CD4-positive, alpha-beta T cell treated with Interleukin-12 subunit alpha and Interleukin-12 subunit beta, for 1 hour (primary cell): ENCODE measurements at places on chromosomes 7 and 10.

GRCh38 chr7:24665564-24666294 is 91.5 kb downstream of the GSDME start:
- peak; percentile 55 for DNase-seq

- DNase-seq = no peak
Observed at GRCh38 chr7:1917221-1918062, 247.4 kb downstream of the ELFN1 start.

DNA sequence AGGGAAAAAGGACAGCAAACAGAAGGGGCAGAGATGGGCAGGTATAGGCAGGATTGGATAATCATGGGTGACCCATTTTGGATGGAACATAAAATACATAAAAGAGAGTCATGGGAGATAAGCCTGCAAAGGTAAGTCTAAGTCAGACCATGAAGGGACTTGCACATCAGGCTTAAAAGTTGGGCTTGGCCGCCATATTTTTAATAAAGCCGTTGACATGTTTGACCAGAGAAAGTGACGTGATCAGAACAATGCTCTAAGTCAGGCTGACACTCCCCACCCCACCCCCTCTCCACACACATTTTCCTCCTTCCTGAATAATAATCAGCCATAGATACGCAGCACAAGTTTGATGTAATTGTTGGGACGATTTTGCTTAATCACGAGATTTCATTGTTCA is 54.0 kb downstream of the MRPL32 start:
- no peak for DNase-seq

- no peak for DNase-seq
Observed at GRCh38 chr10:22648547-22648961, 65.8 kb downstream of the PIP4K2A start.

DNA sequence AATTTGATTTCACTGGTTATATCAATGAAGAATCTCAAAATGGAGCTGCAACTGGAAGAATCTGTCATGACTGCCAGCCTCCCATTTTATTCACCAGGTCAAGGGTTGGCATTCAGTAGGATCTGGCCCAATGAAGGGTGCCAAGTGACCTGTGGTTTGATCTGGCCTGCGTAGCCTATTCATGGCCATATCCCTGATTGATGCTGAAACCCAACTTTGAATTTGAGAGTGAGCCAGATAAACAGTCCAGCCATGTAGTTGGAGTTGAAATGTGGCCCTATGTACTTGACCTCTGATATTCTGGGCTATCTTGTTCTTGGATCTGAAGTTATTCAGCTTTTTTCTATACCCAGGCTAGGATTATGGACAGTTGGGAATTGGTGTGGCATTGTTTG is 1.5 kb downstream of the MKLN1 start:
- no peak for DNase-seq

DNA sequence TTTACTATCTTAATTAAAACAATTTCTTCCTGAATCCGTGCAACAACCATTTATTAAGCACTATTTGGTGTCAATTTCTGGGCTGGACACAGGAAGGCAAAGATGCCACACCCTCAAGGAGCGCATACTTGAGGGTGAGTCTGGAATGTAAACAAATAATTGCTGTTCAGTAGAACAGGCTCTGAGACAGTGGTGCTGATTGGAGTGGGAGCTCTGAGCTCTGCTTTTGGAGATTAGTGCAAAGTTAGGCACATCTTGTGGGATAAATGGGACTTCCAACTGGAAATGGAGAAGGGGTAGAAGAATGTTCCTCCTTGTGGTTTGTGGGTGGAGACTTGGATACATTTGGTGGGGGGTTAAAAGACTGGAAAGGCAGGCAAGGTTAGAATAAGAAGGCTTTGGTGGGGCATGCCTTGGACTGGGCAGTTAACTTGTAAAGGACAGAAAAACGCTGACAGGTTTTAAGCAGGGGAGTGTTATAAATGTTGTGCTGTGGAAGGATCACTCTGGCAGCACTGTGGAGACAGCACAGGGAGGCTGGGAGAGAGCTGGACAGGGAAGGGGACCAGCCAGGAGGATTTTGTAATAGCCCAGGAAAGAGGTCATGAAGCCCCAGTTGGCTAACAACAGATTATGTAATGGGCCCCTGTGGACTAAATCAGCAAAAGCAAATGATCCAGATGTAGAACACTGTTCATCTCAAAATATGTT is 80.7 kb downstream of the ZNF365 start:
- DNase-seq = no peak

- DNase-seq = no peak
Observed at GRCh38 chr7:148623586-148624282, 33.2 kb downstream of the C7orf33 start.

GRCh38 chr7:130560972-130561371 is 69.1 kb downstream of the MEST start:
- DNase-seq = no peak

- peak; percentile 13 for DNase-seq
Observed at GRCh38 chr10:114045136-114046086, 1.7 kb downstream of the ADRB1 start.

- peak; percentile 49 for DNase-seq
Observed at GRCh38 chr7:23696916-23697441, 13.0 kb upstream of the STK31 start.

GRCh38 chr7:11875635-11876034 is 43.6 kb upstream of the THSD7A start:
- DNase-seq = no peak

DNA sequence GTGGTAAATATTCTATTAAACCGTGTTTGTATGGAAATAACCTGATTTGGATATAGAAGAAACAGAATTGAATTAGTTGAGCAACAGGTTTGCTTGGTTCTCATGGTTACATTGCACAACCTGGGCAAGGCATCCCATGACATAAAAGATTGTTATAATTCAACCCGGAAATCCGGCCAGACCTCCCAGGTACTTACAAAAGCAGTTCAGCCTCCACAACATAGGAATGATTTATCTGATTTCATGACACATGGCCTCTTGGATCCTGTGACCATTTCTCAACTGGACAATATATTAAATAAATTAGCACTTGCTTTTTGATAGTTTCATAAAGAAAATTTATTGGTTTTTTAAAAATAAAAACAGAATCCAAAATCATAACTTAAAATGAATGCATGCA is 55.1 kb upstream of the PTPN12 start:
- DNase-seq = peak; percentile 6

GRCh38 chr10:95789902-95790301 is 33.9 kb downstream of the ENTPD1 start:
- DNase-seq = no peak

DNA sequence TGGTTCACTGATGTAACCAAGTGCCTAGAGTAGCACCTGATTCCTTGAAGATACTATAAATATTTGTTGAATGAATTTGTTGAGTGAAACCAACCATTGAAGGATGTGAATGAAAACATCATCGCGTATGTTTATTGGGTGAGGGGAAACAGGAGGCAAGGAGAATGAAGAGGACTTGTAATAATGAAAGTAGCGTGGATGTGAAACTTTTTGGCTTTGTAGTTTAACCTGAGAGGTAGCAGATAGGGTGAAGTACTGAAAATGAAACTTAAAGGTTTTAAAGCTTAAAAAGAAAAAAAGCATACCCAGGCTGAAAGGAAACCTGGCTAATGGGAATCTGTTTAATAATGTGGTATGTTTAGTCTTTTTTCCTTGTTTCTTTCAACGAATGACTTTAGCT is 5.2 kb downstream of the CCNY start:
- DNase-seq = peak; percentile 35

GRCh38 chr10:126384269-126384873 is 3.9 kb downstream of the ADAM12 start:
- no peak for DNase-seq

- no peak for DNase-seq
Observed at GRCh38 chr10:3924344-3924743, 139.3 kb upstream of the KLF6 start.

GRCh38 chr7:14960721-14961120 is 58.2 kb upstream of the DGKB start:
- DNase-seq = no peak

- DNase-seq = no peak
Observed at GRCh38 chr10:33335551-33335800, 1.0 kb upstream of the NRP1 start.

DNA sequence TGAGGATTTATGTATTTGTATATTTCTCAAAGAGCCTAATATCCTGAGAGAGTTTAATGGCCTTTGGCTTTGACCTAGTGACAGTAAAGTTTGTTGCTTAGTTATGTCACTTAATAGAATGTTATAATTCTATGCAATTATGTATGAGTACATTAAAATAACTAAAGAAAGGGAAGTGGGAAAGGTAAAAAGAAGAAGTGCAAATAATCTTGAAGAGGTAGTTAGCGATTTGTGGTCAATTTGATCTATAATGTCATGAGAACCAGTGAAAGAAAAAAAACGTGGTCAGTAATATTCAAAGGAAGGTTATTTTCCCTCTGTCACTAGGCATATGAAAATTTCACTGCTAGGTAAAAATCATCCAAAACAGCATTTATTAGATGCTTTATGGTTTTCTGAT is 143.4 kb upstream of the LSM8 start:
- no peak for DNase-seq

- DNase-seq = peak; percentile 30
Observed at GRCh38 chr7:100629117-100629716, 12.1 kb downstream of the TFR2 start.

GRCh38 chr7:131673576-131673975 is 117.1 kb upstream of the PODXL start:
- no peak for DNase-seq

- DNase-seq = no peak
Observed at GRCh38 chr7:71389976-71390375, 258.0 kb downstream of the GALNT17 start.

- no peak for DNase-seq
Observed at GRCh38 chr7:23335136-23335535, 36.0 kb downstream of the MALSU1 start.

DNA sequence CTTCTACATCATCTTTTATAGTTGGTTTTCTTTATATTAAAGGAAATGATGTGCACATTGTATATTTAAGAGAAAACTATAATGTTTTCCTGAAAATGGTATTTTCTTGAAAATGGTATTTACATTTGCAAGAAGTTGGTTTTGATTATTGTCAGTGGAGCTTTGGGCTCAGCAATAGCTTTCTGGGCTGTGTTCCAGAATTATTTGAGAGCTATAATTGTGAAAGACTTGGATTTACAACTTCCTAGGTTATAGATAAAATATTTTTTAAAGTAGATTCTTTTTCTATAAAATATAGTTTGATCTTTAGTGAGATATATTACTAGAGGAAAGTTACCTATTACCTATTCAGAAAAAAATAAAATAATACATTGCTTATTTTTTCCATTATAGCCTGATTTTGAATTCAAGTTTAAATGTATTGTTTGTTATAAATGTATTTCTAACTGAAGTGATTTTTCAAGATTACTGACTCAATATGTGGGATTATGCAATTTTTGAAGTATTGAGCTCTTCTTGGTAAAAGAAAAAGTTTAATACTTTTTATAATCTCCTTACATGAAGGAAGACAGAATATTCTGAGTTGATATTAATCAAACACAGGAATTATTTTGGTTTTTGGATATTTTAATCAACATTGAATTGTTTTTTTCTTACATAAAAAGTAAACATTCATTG is 20.2 kb downstream of the GNAI1 start:
- DNase-seq = no peak

DNA sequence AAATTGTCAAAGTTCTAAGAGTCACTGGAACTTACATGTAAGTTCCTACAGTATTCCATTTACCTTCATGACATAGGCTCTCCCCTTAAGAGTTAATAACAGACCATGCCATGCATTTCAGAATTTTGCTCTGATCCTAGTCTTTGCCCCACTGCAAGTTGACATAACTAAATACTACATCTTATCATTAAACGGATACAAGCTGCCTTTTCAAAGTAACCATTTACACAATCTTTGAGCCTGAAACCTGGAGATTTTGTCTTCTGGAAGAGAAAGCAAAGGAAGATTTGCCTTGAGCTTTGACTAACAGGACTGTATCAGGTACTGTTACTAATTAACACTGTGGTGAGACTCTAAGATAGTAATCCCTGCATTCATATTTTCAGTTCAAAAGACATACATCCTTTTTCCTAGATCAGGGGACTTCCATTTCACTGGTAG is 9.3 kb upstream of the AKR1D1 start:
- DNase-seq = no peak

DNA sequence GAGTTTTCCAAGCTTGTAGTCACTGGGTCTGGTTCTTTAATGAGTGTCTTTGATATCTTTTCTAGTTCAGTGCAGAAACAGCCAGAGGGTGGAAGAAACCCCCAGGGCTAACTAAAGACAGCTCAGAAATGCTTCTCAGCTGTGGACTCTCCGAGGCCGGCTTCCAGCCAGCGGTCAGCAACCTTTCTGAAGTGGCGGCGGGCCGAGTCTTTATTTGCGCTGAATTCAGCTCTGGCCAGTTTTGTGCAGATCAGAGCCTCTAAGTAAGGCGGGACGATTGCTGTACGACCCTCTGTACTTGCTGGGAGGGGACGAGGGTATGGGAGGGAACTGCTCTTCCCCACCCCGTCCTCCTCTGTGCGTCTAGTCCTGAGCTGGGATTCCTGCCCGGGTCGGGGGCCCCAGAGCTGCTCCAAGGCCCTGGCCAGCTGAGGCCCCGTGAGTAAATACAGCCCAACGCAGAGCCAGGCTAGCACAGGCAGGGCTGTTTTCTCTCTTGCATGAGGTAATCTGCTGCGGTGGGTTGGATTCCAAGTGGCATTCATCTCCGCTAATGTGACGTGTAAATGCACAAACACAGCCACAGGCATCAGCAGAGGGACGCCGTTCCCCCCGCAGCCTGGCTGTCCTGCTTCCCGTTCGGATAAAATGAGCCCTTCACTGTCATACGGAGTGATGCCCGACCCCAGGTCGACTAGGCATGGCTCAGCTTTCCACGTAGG is 159.8 kb downstream of the PIP4K2A start:
- no peak for DNase-seq

DNA sequence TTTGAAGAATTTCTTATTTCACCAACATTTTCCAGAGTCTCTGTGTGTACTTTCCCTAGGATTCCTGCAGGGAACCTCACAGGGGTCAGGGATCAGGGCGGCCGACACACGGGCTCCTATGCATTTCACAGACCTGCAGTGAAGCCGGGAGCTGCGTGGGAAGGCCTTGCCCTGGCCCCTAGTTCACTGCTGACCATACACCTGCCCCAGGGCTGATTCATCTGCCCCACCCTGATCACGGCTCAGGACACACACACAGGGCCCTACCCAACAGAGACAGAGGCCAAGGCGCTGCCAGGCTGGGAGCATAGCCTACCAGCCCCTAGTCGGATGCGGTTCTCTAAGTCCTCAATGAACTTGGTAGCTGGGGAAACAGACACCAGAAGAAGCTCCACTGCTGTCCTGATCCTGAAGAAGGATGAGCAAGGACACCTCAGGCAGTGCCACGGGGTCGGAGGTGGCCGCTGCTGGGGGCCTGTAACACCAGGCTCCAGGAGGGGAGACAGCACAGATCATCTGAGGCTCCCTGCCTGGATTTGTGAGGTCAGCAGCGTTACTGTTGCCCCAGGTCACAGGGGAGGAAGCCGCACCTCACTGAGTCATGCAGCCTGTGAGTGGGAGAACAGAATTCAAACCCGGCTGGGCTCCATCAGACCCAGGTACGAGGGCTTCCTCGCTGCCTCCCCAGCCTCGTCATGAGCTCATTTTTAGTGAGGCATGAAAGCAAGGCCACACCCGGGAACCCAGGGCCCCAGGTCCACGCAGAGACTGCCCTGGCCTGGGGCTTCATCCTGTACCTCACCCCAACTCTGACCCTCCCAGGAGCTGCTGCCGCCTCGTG is 278.8 kb upstream of the PPP2R2D start:
- DNase-seq = no peak
